ENCODE measurements at places on chromosomes 2 and 18. TPM values are rescaled to one million over a fixed set of nuclear protein-coding genes. Genes with fewer than 3 reads are reported as not detected.

The RNF125 gene
- total RNA-seq: 3.7 TPM

The DCDC2C gene
- not detected for total RNA-seq

The EMILIN1 gene
- 155 TPM for total RNA-seq

The C1GALT1C1L gene
- 0.80 TPM for total RNA-seq

The UGT1A5 gene
- total RNA-seq: not detected

The PSTPIP2 gene
- total RNA-seq: 5.6 TPM
